ENCODE measurements at places on chromosomes 1 and 21. TPM values are rescaled to one million over a fixed set of nuclear protein-coding genes. Genes with fewer than 3 reads are reported as not detected.

- H3K4me3 ChIP-seq, result no peak overlapping the region
- H3K27ac ChIP-seq, result no peak overlapping the region
- no peaks in the 10 kb centered on the region for H3K27me3 ChIP-seq
- DNase-seq, result no peak
Observed at GRCh38 chr21:28949318-28949717, 43.4 kb downstream of the LTN1 start.

GRCh38 chr1:201514466-201514865 is 7.5 kb upstream of the CSRP1 start:
- DNase-seq, result no peak
- no peak overlapping the region for H3K4me3 ChIP-seq
- H3K36me3 ChIP-seq, result peaks cover 11% of the 10 kb centered on the region
- H3K4me1 ChIP-seq, result peaks cover 13% of the 10 kb centered on the region
- H3K27me3 ChIP-seq, result no peaks in the 10 kb centered on the region

GRCh38 chr1:11984121-11984520 is 3.9 kb downstream of the MFN2 start:
- peaks cover 37% of the 10 kb centered on the region for H3K4me1 ChIP-seq
- DNase-seq, result no peak
- H3K36me3 ChIP-seq, result peaks cover under 1% of the 10 kb centered on the region
- no peak overlapping the region for H3K27ac ChIP-seq

DNA sequence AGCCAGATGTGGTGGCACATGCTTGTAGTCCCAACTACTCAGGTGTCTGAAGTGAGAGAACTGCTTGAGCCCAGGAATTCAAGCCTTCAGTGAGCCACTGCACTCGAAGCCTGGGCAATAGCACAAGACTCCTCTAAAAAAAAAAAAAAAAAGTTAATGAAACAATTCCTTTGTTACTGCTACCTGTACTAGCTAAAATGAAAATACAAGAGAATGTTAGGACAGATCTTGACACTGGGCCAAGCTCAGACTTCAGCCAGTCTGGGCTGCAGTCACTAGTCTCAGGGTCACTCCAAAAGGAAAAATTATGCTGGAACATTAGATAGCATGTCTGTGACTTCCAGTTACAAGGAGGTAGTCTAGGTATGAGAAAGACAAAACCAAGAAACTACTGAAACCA is 56.5 kb downstream of the TRIM33 start:
- no peaks in the 10 kb centered on the region for H3K27me3 ChIP-seq
- peaks cover 15% of the 10 kb centered on the region for H3K4me1 ChIP-seq
- H3K36me3 ChIP-seq, result peaks cover 7% of the 10 kb centered on the region
- no peak overlapping the region for H3K4me3 ChIP-seq

GRCh38 chr21:7916329-7917303 is 2604.8 kb upstream of the TPTE start:
- no peaks in the 10 kb centered on the region for H3K4me1 ChIP-seq
- H3K27me3 ChIP-seq, result no peaks in the 10 kb centered on the region
- H3K36me3 ChIP-seq, result peaks cover 5% of the 10 kb centered on the region
- H3K4me3 ChIP-seq, result no peak overlapping the region
- H3K27ac ChIP-seq, result no peak overlapping the region

DNA sequence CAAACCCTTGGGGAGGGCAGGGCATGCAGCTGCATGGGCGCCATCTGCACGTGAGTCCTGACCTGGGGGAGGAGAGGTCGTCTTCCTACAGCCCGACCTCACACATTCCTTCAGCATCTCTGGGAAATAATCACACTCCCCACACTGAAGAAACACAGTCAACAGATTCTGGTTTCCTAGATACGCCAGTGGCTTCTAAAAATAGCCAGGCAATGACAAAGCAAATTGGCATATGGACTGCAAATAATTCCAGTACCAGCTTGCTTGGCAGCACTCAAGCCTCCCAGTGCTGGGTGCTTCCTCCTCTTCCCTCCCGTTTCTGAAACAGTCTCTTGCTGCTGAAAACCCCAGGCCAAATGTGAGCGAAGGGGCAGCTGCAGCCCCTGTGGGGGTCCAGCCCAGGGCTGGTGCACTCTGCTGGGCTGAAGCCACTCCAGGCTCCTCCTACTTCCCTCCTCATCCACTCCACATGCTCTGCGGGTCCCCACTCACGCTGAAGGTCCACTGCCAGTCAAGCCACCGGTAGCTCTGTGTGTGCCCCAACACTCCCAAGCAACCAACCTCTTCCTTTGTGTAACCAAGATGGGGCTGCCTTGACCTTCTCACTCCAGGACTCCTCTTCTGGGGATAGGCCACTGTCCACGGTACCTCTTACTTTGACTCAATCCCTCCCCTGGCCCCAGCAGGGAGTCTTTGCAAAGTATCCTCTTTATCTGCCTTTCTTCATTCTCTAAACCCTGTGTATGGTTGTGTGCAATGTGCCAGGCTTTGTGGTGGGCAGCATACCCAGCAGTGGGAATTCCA is 69.0 kb downstream of the KCND3 start:
- H3K4me3 ChIP-seq, result no peak overlapping the region
- peaks cover 56% of the 10 kb centered on the region for H3K27me3 ChIP-seq
- DNase-seq, result no peak
- peaks cover 3% of the 10 kb centered on the region for H3K36me3 ChIP-seq
- no peak overlapping the region for H3K27ac ChIP-seq
- H3K4me1 ChIP-seq, result no peaks in the 10 kb centered on the region

- no peak for DNase-seq
- H3K4me1 ChIP-seq, result peaks cover 39% of the 10 kb centered on the region
- no peaks in the 10 kb centered on the region for H3K36me3 ChIP-seq
- H3K27ac ChIP-seq, result peak overlapping the region; percentile 92
Observed at GRCh38 chr21:33977017-33977720, 61.6 kb upstream of the ATP5PO start.

DNA sequence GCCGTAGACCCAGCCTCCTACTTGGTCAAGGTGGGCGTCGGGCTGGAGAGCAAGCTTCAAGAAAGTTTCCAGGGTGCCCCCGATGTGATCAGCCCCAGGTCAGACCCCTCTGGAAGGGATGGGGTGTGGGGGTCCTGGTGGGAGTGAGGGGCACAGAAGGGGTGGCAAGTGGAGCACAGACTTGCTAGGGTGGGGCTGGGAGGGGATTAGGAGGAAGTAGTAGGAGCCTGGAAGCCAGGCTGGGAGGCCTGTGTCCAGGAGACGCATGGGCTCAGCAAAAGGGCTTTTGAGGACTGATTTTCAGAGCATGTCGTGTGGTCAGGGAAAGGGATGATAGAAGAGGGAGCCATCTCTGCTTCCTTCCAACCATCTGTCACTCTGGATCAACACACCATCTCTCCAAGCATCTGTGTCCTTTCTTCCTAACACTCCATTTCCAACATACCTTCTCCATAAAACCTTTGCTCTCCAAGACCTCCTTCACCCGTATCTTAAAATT is 8.5 kb downstream of the TRIM46 start:
- H3K27me3 ChIP-seq, result no peaks in the 10 kb centered on the region
- peaks cover 13% of the 10 kb centered on the region for H3K36me3 ChIP-seq
- H3K4me3 ChIP-seq, result no peak overlapping the region
- DNase-seq, result no peak
- H3K4me1 ChIP-seq, result peaks cover 11% of the 10 kb centered on the region

DNA sequence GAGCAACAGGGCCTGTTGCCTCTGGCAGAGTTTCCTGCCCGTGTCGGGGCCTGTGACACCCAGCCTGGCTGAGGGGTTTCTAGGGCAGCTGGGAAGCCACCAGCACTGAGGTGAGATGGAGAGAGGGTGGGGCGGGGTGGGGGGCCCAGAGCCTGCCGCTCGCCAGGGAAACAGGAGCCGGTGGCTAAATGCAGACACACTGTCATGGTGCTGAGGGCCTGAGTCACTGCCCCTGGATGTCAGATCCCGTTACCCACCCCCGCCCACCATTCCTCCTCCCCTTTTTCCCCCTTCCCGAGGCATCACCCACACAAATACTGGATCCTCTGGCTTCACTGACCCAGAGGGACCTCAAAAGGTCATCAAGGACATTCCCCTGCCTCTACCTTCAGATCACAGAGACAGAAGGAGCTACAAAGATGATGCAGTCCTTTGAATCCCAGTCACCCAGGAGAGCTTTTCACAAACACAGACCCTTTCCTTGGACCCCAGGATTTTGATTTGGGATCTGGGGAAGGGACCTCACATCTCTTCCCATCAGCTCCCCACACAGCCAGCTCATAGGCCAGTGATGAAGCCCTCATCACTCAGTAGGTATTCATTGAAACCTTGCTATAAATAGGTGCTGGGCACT is 1.9 kb upstream of the HSPB7 start:
- H3K36me3 ChIP-seq, result no peaks in the 10 kb centered on the region
- peaks cover 35% of the 10 kb centered on the region for H3K27me3 ChIP-seq
- H3K4me1 ChIP-seq, result peaks cover 3% of the 10 kb centered on the region
- no peak overlapping the region for H3K4me3 ChIP-seq
- no peak overlapping the region for H3K27ac ChIP-seq

GRCh38 chr1:2098839-2099785 is 48.9 kb downstream of the PRKCZ start:
- H3K4me1 ChIP-seq, result peaks cover 8% of the 10 kb centered on the region
- DNase-seq, result no peak
- H3K27ac ChIP-seq, result no peak overlapping the region
- peaks cover 4% of the 10 kb centered on the region for H3K36me3 ChIP-seq
- H3K27me3 ChIP-seq, result no peaks in the 10 kb centered on the region

- H3K27me3 ChIP-seq, result peaks cover 42% of the 10 kb centered on the region
- no peak overlapping the region for H3K4me3 ChIP-seq
- no peak for DNase-seq
- H3K36me3 ChIP-seq, result no peaks in the 10 kb centered on the region
- H3K4me1 ChIP-seq, result no peaks in the 10 kb centered on the region
- no peak overlapping the region for H3K27ac ChIP-seq
Observed at GRCh38 chr1:118013336-118013735, 83.8 kb downstream of the WDR3 start.

- H3K4me3 ChIP-seq, result no peak overlapping the region
- H3K36me3 ChIP-seq, result no peaks in the 10 kb centered on the region
- no peak for DNase-seq
- no peak overlapping the region for H3K27ac ChIP-seq
Observed at GRCh38 chr1:176517484-176517883, 54.5 kb downstream of the PAPPA2 start.

GRCh38 chr1:218674280-218674773 is 329.2 kb downstream of the TGFB2 start:
- H3K27ac ChIP-seq, result no peak overlapping the region
- no peaks in the 10 kb centered on the region for H3K36me3 ChIP-seq
- no peaks in the 10 kb centered on the region for H3K27me3 ChIP-seq
- H3K4me1 ChIP-seq, result no peaks in the 10 kb centered on the region

- peaks cover 20% of the 10 kb centered on the region for H3K36me3 ChIP-seq
- no peak overlapping the region for H3K4me3 ChIP-seq
- H3K4me1 ChIP-seq, result peaks cover 18% of the 10 kb centered on the region
Observed at GRCh38 chr1:169879034-169879840, 14.5 kb downstream of the SCYL3 start.

- H3K36me3 ChIP-seq, result peaks cover 20% of the 10 kb centered on the region
- peak overlapping the region; percentile 92 for H3K27ac ChIP-seq
- peaks cover 51% of the 10 kb centered on the region for H3K4me1 ChIP-seq
- DNase-seq, result no peak
- H3K27me3 ChIP-seq, result no peaks in the 10 kb centered on the region
Observed at GRCh38 chr1:64875101-64875500, 91.2 kb downstream of the JAK1 start.

GRCh38 chr1:27074175-27074780 is 61.6 kb upstream of the TENT5B start:
- peaks cover 9% of the 10 kb centered on the region for H3K27me3 ChIP-seq
- H3K4me3 ChIP-seq, result no peak overlapping the region
- no peaks in the 10 kb centered on the region for H3K4me1 ChIP-seq

DNA sequence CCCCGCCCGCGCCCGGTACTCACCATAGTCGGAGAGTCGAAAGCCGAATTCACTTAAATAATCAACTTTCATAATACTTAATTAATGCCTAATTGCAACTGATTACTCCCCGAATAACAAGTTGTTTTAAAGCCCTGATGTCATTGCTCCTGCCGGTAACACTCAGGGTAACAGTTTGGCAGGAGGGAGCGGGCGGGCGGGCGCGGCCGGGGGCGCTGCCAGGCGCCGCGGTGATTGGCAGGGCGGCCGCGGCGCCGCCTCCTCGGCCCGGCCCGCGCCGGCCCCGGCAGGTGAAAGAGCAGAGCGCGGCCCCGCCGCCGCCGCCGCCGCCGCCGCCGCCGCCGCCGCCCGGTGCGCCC is 102.2 kb downstream of the CASZ1 start:
- H3K27ac ChIP-seq, result peak overlapping the region; percentile 90
- no peak for DNase-seq
- peak overlapping the region; percentile 90 for H3K4me3 ChIP-seq
- H3K36me3 ChIP-seq, result no peaks in the 10 kb centered on the region

- peak overlapping the region; percentile 98 for H3K27ac ChIP-seq
- peaks cover 5% of the 10 kb centered on the region for H3K36me3 ChIP-seq
- no peaks in the 10 kb centered on the region for H3K27me3 ChIP-seq
- peaks cover 25% of the 10 kb centered on the region for H3K4me1 ChIP-seq
- no peak for DNase-seq
Observed at GRCh38 chr1:220044678-220045355, 1.5 kb downstream of the EPRS1 start.

GRCh38 chr21:25467896-25468295 is 139.4 kb downstream of the MRPL39 start:
- no peaks in the 10 kb centered on the region for H3K36me3 ChIP-seq
- H3K27me3 ChIP-seq, result no peaks in the 10 kb centered on the region
- peak overlapping the region; percentile 24 for H3K27ac ChIP-seq
- H3K4me1 ChIP-seq, result peaks cover 15% of the 10 kb centered on the region
- DNase-seq, result no peak
- no peak overlapping the region for H3K4me3 ChIP-seq

GRCh38 chr1:183476081-183476480 is 3.8 kb downstream of the SMG7 start:
- peaks cover 12% of the 10 kb centered on the region for H3K36me3 ChIP-seq
- H3K4me3 ChIP-seq, result no peak overlapping the region
- no peak overlapping the region for H3K27ac ChIP-seq
- DNase-seq, result no peak
- peaks cover 57% of the 10 kb centered on the region for H3K4me1 ChIP-seq
- H3K27me3 ChIP-seq, result no peaks in the 10 kb centered on the region

- H3K27me3 ChIP-seq, result peaks cover 14% of the 10 kb centered on the region
- H3K36me3 ChIP-seq, result no peaks in the 10 kb centered on the region
- no peak for DNase-seq
- no peak overlapping the region for H3K4me3 ChIP-seq
- H3K4me1 ChIP-seq, result no peaks in the 10 kb centered on the region
- no peak overlapping the region for H3K27ac ChIP-seq
Observed at GRCh38 chr1:246798107-246798506, 73.9 kb downstream of the SCCPDH start.

The SNX7 gene
- total RNA-seq, result 2.1 TPM

The RLF gene
- 30.7 TPM for total RNA-seq

The WNT2B gene
- total RNA-seq, result 0.13 TPM

The TESK2 gene
- 4.9 TPM for total RNA-seq

The PTCH2 gene
- 1.6 TPM for total RNA-seq

The KIF14 gene
- 0.08 TPM for total RNA-seq

The IER5 gene
- total RNA-seq, result 145 TPM

The ZP4 gene
- not detected for total RNA-seq

The AHCTF1 gene
- 77.9 TPM for total RNA-seq

The C1orf185 gene
- total RNA-seq, result not detected
